ENCODE measurements at places on chromosomes 12 and 14.

GRCh38 chr12:121443911-121444841 lies 44.3 kb downstream of the RNF34 start:
- no peak for DNase-seq

DNA sequence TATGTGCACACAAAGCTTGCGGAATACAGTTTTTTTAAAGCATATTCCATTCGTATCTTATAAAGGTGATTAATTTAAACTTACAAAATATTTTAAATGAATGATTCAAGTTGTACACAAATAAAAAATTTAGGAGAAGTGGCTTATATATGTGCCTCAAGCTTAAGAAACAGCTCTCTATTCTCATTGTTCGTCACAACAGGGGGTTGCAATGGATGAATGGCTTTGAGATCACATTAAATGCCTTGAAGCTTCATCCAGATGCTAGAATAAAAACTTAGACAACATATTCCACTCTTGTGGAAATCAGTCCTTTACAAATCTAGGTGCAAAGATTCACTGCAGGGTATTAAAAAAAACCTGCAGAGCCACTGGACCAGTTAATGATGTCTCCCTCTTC lies 303.9 kb upstream of the LRFN5 start:
- DNase-seq = no peak

- no peak for DNase-seq
These were observed 455.6 kb upstream of the TMPO start for GRCh38 chr12:98059659-98060343.

DNA sequence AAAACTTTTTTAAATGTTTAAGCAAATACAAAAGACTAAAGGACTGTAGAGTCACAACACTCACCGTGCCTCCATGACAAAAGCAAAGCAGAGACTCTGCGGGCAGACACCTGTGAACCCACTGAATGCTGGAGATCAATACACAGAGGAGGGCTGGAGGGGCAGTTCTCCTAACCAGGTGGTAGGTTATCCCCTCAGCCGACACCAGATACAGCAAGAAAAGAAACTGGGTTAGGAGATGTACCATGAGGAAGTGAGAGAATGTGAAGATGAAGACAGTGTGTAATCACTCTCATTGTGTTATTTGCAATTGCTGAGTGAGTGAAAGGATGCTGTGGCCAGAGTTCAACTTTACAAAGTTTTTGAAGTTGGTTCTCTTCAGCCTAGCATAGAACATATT lies 480.3 kb downstream of the BCL11B start:
- DNase-seq = no peak

DNA sequence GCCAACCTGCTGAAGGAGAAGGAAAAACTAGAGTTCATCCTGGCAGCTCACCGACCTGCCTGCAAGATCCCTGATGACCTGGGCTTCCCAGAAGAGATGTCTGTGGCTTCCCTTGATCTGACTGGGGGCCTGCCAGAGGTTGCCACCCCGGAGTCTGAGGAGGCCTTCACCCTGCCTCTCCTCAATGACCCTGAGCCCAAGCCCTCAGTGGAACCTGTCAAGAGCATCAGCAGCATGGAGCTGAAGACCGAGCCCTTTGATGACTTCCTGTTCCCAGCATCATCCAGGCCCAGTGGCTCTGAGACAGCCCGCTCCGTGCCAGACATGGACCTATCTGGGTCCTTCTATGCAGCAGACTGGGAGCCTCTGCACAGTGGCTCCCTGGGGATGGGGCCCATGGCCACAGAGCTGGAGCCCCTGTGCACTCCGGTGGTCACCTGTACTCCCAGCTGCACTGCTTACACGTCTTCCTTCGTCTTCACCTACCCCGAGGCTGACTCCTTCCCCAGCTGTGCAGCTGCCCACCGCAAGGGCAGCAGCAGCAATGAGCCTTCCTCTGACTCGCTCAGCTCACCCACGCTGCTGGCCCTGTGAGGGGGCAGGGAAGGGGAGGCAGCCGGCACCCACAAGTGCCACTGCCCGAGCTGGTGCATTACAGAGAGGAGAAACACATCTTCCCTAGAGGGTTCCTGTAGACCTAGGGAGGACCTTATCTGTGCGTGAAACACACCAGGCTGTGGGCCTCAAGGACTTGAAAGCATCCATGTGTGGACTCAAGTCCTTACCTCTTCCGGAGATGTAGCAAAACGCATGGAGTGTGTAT lies 2.4 kb downstream of the FOS start:
- DNase-seq = no peak

DNA sequence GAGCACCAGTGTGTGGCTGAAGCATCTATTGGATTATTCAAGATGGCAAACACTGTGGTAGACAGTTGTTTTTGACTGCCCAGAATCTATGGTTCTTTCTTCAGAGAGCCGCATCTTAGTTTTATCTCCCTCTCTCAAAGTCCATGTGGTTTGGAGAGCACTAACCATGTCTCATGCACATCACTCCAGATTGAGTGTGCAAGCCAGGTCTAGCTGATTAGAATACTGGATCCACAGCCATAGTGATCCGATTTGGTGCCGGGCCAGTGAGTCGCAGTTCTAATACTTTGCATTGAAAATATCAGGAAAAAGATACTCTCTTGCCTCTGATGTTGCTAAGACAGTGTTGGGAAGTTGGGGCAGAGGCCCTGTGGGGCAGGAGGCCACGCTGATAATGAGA lies 4.6 kb upstream of the SBNO1 start:
- DNase-seq = no peak

DNA sequence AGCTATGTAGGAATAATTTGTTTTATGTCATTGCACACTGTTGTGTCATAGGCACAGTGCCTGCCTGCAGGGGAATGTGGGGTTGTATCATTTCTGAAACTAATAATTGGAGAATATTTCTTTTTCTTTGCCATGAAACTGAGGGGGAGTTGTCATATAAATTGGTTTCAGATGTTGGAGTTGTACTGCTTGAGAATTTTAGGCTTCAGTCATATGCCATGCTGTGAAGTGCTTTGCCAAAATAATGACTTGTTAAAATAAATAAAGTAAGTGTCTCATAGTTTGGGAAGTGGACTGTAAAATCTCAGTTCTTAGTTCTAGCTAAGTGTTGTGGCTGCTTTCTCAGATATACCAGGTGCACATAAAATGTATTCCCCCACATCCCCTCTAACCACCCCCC lies 116.8 kb downstream of the DAAM1 start:
- no peak for DNase-seq

DNA sequence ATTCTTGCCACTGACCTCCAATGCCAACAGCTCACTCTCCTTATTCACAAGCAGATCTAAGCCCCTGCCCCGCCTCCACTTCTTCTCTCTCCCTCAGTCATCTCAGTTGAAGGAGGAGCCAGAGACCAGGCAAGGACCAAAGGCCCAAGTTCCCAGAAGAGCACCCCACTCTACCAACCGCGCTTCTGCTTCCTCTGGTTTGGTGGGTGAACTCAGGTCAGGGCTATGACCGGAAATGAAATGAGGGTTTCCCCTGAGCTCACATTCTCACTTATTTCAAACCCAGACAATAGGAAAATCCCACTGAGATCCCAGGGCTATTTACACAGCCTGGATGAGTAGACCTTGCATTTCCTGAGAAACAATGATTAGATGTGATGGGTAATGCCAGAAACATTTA lies 9.9 kb downstream of the DPF3 start:
- DNase-seq = no peak
